ENCODE measurements at places on chromosomes 3 and 15.

DNA sequence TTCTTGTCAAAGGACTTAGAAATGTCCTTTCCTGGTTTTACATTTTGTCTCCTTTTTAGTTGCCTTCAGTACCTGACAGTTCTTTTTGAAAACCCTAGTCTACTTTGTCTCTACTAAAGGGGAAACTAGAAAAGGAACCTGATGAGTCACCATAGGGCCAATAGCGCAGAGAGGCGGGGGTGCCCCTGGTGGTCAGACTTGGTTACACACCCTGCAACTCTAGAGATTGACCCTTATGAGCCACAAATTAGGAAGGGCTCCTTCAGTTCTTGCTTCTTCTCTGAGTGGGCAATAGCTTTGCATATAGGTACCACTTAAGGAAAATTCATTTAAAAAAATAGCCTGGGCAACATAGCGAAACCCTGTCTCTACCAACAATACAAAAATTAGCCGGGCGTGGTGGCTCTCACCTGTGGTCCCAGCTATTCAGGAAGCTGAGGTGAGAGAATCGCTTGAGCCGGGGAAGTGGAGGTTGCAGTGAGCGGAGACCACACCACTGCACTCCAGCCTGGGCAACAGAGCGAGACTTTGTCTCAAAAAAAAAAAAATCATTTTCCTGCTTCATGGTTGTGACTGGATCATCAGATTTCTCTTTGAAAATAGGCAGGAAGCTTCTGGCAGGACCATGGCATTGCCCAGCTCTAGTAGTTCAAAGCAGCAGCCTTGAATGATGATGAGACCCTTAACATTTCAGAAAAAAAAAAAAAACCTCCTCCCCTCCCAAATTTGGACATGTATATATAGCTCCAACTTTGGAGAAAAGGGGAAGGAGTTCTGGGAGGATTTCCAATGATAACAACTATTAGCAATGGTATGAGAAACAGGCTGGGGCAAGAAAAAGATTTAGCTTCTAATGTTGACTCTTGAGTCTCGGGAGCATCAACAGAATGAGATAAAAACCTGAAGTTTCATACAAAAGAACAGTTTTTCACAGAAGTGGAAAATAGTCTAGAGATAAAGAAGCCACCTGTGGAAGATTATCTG is 45.2 kb upstream of the RASA2 start:
- DNase-seq: peak; percentile 88

- DNase-seq: no peak
These were observed 33.5 kb downstream of the SEMA6D start for GRCh38 chr15:47750740-47751262.

DNA sequence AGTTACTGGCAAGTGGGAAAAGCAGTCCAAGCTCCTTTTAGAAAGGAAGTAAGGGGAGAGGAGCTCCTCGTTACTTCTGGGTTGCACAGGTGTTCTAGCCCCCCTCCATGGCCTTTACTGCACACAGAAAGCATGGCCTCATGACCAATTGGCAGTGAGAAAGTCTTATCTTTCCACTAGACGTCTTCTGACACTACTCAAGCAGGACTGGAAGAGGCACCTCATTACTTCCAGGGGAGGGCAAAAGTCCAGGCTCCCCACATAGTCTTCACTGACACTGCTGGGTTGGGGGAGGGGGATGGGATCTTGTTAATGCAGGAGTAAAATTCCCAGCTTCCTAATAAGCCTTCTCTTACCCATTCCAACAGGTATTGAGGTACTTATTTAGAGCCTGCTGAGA is 27.6 kb upstream of the TM2D3 start:
- DNase-seq: no peak

GRCh38 chr3:99021466-99021865 is 120.0 kb upstream of the DCBLD2 start:
- no peak for DNase-seq

GRCh38 chr15:67878712-67879206 is 38.9 kb upstream of the RNU6-1 start:
- peak; percentile 8 for DNase-seq

GRCh38 chr3:42490243-42490642 is 12.2 kb upstream of the VIPR1 start:
- no peak for DNase-seq

DNA sequence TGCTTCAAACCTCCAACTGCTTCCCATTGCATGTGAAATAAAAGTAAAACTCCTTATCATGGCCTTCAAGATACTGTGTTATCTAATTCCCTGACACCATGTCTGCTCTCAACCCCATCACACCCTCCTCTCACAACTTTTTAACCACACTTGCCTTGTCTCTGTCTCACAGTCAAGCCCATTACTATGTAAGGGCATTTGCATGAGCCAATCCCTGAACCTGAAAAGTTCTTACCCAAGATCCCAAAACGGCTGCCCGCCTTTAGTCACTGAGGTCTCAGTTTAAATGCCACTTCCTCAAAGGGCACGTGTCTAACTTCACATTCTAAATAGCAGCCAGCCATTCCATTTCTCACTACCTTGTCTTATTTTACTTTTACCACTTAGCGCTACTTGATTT is 83.1 kb downstream of the SST start:
- DNase-seq: no peak

DNA sequence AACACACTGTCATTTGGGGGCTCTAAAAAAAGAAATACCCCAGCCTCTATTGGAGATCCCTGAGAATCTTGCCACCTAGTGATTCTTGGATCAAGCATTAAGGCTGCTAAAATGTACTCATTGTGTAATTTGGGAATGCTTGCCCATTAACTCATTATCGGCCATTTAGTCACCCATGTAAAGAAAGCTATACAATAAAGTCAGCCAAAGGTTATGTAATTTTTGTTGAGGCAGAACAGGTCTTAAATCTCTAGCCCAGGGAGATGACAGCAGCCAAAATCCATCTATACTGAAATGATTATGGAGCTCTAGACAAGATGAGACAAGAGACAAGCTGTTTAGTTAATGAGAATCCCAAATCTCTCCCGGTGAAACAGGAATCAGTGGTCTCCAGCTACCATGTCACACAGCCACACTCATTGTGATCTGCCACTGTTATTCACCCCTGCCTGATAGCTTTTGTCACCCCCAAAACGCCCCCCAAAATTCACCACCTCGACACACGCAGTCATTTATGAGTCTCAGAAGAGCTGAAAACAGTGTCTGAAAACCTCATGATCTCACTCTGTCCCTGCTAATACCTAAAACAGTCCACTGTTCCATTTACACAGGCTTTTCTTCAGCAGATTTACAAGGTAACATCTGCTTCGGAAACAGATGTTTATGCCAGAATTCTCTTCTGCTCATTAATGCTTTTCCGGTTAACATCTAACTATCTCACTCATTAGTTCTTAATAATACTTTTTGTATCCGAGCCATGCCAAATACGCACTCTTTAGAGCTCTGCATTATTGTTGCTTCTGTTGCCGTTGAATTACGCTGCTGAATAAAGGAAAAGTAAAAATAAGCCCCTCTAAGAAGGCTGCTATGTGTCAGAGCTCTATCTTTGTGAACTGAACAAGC is 138.5 kb downstream of the RORA start:
- no peak for DNase-seq

- DNase-seq: no peak
These were observed 113.5 kb downstream of the VGLL4 start for GRCh38 chr3:11530153-11530721.

DNA sequence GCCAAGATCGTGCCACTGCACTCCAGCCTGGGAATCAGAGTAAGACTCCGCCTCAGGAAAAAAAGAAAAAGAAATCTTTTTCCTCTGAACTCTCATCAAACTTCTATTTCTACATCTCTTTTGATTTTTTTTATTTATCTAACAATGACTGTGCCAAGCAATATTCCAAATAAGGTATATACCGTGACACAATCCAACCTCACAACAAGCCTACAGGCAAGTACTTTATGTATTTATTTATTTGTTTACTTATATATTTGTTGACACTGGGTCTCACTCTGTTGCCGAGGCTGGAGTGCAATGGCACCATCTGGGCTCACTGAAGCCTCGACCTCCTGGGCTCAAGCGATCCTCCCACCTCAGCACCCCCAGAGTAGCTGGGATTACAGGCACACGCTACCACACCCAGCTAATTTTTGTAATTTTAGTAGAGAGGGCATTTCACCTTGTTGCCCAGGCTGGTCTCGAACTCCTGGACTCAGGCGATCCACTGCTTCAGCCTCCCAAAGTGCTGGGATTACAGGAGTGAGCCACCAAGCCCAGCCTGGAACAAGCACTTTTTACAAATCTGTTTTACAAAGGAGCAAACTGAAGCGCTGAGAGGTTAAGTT is 94.9 kb upstream of the CHD2 start:
- DNase-seq: no peak

DNA sequence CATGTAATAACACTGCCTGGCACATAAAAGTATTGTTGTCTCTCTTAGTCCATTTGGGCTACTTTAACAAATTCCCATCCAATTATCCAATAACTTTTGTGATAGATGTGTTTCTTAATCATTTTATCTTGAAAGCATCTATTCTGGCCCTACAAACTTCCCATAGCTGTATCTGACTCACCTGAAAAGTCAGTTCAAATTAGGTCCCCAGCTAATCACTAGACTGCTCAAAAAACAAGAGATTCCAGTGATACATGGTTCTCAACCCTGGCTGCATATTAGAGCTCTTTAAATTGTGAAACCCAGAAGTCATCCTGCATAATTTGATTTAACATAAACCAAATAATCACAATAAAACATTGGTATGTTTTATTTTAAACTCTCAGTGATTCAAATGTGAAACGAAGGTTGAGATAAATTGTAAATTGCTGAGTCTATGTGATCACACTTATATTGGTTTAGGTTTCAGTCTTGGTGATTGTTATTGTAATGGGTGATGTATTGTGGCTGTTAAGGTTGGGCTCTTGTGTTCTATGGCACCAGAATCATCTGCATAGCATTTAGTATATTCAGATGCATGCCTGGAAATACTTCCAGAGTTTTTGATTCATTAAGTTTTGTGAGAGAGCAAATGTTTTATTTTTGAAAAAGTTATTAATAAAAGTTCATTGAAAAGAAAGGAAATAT is 268.9 kb upstream of the KCNMB2 start:
- no peak for DNase-seq

GRCh38 chr3:171503817-171504216 is 43.6 kb upstream of the TNIK start:
- DNase-seq: no peak

- DNase-seq: no peak
These were observed 50.2 kb downstream of the ANXA2 start for GRCh38 chr15:60347480-60348049.

- no peak for DNase-seq
These were observed 38.0 kb downstream of the KAT2B start for GRCh38 chr3:20078194-20078714.

- no peak for DNase-seq
These were observed 21.7 kb downstream of the XYLB start for GRCh38 chr3:38368238-38368637.

GRCh38 chr3:56962206-56962605 is 98.3 kb upstream of the SPATA12 start:
- peak; percentile 62 for DNase-seq

DNA sequence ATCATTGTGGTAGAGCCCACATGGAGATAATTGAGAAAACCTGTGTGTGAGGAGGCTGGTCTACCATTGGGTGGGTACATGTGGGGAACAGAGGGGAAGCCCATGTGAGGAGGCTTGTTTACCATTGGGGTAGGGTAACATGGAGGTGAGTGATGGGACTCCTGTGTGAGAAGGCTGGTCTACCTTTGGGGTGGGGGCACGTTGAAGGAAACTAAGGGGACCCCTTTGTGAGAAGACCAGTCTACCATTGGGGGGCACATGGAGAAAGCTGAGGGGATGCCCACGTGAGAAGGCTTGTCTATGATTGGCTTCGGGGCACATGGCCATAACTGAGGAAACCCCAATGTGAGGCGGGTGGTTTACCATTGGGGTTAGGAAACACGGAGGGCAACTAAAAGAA is 158.5 kb downstream of the FBLN2 start:
- no peak for DNase-seq

- no peak for DNase-seq
These were observed 11.4 kb downstream of the ROPN1 start for GRCh38 chr3:123980539-123980938.

DNA sequence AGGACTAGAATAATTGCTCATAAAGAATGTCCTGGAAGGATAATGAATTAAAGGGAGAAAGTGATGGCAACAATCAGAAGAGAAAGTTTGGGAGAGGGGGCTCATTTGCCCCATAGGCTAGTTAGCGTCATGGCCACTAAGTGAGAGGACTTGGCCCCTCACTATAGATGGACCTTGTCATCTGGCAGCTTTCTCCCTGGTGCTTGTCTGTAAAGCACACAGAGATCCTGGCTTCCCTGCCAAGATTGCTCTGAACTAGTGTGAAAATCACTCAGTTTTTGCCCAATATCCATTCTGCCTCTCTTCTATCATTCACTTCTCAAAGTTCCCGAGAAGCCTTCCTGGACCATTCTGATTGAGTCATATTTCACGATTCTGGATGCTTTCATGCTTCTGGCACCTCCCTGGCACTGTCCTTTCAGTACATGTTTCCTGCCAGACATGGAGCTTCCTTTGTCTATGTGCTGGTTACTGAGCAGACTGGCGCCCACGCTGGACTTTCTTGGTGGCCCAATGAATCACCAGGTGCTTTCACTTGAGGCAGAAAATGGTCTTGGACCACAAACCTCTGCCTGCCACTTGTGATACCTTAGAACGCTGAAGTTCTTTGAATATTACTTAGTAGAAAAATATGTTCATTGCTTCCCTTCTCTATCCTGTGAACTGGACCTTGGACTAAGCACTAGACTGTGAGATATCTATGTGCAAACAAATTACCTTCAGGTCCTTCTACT is 709.6 kb upstream of the CFAP20DC start:
- no peak for DNase-seq

DNA sequence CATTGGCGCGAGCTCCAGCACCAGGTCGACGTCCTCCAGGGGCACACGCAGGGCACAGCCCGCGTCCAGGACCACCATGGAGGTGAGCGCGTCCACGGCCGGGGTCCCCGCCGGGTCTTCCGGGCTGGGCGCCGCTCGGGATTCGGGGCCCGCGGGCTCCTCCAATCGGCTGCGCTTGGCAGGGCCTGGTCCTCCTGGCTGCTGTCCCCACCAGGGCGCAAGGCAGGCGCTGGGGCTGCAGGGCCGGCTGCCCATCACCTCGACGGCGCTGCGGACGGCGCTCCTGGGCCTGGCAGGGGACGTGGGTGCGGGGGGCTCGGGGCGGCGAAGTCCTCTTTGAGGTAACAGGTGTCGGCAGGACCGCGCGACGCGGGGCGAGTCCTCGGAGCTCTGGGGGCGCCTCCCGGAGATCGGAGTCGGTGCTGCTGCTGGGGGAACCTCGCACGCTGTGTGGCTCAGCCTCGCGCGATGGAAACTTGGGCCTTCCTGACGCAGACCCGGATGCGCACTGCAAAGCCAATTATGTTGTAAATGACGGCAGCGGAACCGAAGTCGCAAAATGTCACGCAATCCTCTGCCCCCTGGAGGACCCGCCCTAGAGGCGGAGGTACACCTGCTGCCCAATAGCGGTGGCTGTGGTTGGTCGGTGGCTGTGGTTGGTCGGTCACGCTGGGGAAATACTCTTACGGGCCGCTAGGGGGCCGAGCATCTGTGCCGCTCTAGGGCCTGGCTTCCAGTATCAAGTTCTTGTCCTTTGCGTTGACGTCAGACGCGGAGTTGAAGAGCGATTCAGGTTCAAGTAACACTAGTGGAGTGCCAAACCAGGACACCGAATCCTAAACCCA is at the start of gene PRR23C:
TSS of gene PRR23C (minus strand) at position 527 of the 845 bp plus-strand sequence. CDS start at position 255, 272 bp downstream.
- no peak for DNase-seq

- no peak for DNase-seq
These were observed 496.1 kb downstream of the FOXP1 start for GRCh38 chr3:71087143-71088018.

- DNase-seq: no peak
These were observed 3.1 kb upstream of the PLOD2 start for GRCh38 chr3:146164071-146164470.

All from inflammatory macrophage (primary cell).